CD4-positive, alpha-beta T cell (primary cell): ENCODE measurements at places on chromosomes 16 and 17. TPM values are rescaled to one million over a fixed set of nuclear protein-coding genes. Genes with fewer than 3 reads are reported as not detected.

CDH11 gene
- not detected for total RNA-seq

NLRC3 gene
- total RNA-seq = 51.5 TPM

PDE6G gene
- 0.92 TPM for total RNA-seq

PRR35 gene
- not detected for total RNA-seq

MAP2K3 gene
- 38.5 TPM for total RNA-seq
